ENCODE measurements at places on chromosomes 2 and 18.
A peak's percentile ranks its signal among the peaks of the same experiment; 100 is the strongest.

- no peak for DNase-seq
Observed at GRCh38 chr2:239625156-239625845, 224.5 kb upstream of the HDAC4 start.

DNA sequence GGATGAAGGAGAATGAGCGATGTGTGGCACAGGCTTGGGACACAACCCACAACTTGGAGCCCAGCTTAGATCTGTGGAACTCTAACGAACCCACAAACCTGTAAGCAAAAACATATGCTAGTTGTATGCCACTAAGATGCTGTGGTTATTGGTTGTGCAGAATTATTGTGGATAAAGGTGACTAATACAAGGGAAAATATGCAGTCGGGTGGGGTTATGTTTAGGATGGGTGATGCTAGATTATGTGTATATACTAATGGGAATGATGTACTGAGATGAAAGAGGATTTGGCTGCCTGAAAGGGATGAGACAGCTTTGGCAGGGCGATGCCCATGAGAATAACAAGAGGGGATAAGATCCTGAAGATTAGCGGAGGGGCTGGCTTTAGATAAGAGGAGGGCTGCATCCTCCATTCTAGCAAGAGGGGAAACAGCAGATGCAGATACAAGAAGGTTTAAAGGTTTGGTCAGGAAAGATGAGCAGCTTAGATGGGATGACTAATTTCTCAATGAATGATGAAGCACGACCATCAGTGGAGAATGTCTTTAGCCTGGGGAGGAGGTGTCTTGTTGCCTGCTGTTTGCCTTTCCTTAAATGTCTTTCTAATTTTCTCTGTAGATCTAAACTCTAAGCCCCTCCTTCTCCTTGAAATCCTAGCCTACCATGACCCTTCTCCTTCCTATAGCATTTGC lies 49.6 kb downstream of the GALNT14 start:
- no peak for DNase-seq

DNA sequence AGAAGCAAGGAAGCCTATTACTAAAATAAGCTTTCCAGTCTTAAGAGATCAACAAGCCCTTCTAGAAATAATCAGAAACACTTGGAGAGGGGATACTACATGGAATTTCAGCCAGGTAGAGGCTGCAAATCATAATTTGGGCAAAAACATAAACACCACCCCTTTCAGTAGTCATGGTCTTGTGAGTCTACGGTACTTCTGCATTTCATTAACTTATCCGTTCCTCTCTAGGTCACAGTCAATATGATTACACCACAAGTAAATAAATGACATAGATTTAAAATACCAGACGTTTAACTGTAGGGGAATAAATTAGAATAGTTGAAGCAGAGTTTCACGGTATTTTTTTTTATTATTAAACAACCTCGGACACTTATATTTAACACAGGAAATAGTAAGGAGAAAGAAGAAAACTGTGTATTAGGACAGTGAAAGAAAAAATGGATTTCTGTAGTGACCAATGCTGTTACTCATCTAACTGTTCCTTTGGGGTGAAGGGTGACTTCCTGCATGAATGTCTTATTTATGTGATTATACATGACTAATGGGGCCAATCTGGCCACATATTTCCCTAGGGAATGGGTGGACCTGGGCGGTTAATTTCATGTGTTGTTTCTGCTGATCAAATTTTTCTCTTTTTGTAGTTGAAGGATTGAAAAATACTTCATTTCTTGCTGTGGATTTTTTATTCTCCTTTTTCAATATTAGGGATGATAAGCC lies 456.6 kb upstream of the UBE2E3 start:
- no peak for DNase-seq

DNA sequence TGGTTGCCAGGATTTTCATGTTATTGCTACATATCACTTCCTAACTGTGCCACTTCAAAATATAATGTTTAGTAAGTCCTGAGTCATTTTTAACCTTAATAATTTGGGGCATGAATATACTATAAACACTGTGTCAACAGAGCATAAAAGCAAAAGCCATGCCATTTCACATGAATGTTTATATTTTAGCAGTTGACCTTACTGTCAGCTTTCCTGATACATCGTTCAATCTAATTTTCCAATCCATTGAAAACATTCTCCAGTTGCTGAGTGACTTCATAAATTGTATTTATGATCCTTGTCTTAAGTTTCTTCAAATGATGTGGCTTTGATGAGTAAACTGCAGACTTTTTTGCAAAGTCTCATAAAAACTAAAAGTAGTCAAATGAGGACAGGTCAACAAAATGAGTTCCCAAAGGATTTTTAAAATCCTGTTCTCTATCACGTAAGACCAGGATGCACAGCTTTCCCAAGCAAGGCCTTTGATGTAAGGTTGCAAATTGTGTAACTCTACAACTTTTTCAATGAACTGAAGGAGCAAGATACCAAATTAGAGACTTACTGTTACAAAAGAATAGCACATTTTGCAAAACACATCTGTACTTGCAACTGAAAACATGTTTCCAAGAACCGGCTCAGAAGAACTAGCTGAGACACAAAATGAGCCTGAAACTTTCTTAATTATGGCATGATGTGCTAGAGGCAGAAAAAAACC lies 117.7 kb downstream of the SATB2 start:
- no peak for DNase-seq

DNA sequence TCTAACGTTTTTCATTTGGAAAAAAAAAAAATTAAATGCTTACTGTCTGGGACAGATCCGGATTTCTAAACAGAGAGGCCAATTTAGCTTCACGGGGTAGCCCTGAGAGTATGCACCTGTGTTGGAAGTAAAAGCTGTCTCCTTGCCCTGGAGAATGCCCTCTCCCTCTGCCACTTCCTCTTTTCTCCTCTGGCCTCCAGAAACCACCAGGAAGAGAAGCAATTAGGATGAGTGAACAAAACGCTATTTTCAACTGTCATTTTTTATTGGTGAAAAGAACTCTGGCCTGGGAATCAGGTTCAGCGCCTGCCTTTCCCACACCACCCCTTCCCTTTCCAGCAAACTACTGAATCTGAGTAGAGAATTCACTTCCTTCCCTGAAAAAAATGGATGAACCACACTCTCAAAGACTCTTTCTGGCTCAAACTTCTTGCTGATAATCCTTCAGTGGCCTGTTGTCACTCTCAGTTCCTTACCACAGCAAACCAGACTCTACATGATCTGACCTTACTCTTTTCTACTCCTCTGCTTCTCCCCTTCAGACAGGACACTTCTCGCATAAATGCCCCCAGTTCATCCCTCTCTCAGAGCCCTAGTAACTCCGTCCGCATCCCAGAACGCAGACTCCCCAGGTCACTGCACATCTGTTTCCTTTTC lies 29.8 kb downstream of the KLF7 start:
- DNase-seq, result no peak

GRCh38 chr2:108534584-108535356 lies 500 bp downstream of the LIMS1 start:
- DNase-seq, result peak; percentile 64

DNA sequence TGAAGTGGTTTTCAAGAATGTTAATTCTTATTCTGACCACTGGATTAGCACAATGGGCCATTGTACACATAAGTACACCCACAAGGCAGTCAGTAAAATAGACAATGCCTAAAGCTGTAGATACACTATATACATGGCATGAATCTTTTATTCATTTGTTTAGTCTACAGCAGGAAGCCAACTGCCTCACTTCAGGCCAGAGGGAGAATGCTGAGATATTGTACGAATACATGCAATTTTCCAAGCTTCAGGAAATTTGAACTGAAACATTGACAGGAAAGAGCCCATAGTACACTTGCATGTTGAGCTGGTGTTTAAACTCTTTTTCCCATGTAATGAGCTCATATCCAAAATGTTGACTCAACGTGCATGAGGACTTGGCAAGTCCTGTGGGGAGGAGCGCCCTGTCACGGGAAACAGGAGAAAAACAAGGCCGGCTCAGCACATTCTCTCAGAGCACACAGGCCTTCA lies 111.6 kb upstream of the CYP1B1 start:
- peak; percentile 82 for DNase-seq

DNA sequence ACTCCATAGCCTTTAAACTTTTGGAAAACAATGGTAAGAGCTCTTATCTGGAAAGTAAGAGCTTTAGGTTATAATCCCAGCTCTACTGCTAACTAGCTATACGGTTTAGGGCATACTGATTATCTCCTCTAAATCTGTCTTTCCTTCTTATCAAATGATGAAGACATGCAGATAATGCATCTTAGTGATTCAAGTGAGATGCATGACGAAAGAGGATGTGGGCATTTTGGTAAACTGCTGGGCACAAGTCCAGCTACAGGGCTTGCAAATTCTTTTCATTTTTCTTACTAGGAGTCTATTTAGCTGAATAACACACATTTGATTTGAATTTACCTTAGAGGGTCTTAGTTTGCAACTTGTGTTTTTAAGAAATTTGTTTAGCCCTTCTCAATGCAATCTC lies 1604.8 kb upstream of the ZEB2 start:
- no peak for DNase-seq

DNA sequence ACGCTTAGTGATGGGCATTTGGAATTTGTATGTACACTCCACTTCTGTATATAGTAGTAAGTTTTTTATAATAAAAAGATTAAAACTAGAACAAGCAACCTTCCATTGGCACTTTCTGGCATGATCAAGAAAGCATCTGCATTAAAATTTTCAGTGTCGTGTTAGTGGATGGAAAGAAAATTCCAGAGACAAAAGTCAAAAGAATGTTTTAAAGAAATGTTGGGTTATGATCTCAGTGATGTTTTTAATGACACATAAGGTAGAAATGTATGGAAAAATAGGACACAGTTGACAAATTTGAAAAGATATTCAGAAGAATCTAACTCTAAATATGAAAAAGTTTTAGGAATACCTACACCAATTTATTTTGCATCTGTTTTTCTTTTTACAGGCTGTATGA lies 126.1 kb upstream of the FAM117B start:
- DNase-seq, result no peak

GRCh38 chr2:161077367-161078210 lies 82.6 kb upstream of the TANK start:
- DNase-seq, result no peak

DNA sequence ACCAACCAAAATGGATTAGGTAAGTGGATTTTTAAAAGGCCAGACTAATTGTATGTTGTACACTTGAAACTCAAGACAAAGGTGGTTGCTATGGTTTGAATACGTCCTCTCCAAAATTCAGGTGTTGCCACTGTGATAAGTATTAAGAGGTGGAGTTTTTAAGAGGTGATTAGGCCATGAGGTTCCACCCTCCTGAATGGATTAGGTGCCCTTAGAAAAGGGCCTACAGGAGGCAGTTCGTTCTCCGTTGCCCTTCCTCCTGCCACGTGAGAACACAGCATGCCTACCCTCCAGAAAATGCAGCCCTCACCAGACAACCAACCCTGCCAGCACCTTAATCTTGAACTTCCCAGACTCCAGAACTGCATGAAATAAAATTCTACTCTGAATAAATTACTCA lies 51.2 kb downstream of the CHMP3 start:
- no peak for DNase-seq

DNA sequence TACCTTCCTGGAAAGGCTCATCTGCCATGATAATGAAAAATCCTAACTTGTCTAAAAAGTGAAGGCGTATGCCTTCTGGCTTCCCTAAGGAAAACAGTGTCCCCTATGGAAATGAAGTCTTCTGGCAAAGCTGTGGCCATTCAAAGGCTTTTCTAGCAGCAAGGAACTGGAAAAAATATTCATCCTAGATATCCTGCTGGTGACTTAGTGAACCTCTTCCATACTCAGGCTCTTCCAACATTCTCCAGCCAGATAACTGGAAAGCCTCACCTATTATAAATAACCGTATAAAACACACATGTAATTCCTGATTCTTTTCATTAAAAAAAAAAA lies 84.7 kb downstream of the RBMS1 start:
- DNase-seq, result no peak

DNA sequence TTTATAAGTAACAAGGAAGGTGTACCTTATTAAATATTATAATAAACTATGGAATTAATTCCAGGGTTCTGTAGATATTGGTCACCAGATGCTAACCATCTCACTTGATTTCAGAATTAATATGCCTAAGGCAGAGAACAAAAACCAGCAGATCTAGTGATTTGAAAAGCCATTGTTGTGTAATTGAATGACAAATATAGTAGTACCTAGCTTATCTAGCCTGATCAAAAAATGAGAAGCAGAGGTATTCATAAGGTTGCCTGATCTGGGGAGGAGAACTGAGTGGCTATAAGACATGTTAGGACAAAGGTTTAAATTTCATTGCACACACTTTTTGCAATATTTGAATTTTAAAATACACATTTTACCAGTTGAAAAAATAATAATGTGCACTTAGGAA lies 132.0 kb upstream of the UBE2E3 start:
- DNase-seq, result no peak

DNA sequence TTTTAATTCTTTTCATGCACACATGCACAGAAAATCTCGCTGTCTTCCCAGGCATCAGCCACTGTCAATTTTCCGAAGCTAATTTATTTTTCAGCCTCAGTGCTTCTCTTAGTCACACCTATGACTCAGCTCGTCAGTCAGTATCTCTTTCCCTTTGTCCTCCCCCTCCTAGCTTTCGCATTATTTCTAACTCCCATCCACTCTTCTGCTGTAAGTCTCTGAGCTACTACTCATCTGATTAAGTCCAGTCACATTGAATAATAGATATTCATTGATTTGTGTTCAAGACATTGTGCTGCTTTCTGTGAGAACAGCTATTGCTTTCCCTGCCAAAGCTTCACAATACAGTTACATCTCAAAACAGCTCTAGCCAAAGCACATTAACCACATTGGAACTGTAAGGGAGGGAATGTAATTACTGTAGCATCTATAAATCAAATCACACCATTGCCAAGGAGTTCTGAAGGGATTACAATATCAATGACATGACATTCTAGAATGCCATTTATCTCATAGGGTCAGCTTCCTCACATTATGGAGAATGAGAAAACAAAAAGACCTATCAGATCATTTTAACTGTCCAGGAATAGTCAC lies 89.4 kb downstream of the SCN3A start:
- DNase-seq, result no peak

DNA sequence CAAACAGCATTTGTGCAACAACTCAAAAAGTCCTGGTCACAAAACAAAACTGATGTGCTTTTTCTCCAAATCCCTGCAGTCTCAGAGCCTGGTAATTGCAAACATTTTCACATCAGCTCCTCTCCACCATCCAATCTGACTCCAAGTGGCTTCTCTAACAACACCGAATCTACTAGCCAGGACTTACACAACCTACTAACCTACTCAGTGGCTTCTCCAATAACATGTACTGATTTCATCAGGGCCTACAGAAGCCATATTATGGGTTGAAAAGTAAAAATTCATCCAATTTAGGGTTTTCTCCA lies 104.3 kb downstream of the COLEC12 start:
- DNase-seq, result no peak

DNA sequence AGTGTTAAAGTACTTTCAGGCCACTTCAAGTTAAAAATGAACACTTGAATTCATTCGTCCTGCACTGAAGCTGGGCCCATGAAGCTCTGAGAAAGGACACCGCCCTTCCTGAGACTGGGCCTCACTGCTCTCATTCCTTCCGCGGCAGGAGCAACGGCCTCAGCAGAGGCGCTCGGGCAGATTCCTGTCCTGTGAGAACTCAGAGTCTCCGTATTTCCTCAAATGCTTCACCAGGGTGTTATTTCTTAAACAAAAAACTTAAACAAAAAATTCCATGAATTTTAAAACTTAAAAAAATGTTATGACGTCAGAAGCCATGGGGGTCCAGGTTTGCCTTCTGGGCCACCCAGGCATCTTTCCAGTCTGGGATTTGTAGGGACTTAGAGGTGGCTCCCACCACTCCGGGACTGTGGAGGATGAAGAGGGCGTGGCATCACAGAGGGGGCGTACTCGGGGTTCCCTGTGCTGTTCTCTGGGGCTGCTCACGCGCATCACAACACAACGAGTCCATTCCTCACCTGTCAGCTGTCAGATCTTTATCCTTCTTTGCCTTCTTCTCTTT lies 115.9 kb upstream of the ASB18 start:
- DNase-seq, result no peak

All from sciatic nerve (tissue), 2 donors.